ENCODE measurements at places on chromosomes 13 and 19.
A peak's percentile ranks its signal among the peaks of the same experiment; 100 is the strongest.

DNA sequence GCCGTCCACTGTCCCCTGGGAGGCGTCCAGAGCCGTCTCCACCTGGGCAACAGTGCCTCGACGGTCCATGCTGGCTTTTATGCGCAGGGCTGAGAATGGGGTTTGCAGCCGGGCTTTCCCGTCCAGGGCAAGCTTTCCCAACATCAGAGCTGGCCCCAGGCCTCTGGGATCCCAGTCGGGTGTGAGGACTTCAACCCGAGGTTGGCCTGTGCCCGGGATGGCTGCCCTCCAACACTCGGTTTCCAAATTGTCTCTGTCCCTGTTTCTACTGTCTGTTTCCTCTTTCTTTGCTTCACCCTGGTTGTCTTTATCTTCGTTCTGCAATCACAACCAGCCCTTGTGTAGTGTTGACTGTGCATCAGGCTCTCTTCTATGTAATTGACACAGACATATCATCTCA, at the start of gene IFNL4:
TSS of gene IFNL4 (minus strand) at position 51 of the 400 bp plus-strand sequence.
- DNase-seq, result no peak

- no peak for DNase-seq
These were observed 401.5 kb downstream of the TDRD3 start for GRCh38 chr13:60798503-60798902.

GRCh38 chr19:29678484-29679106, 13.3 kb downstream of the PLEKHF1 start:
- DNase-seq, result no peak

GRCh38 chr13:109744512-109745051, 41.8 kb downstream of the IRS2 start:
- DNase-seq, result no peak

DNA sequence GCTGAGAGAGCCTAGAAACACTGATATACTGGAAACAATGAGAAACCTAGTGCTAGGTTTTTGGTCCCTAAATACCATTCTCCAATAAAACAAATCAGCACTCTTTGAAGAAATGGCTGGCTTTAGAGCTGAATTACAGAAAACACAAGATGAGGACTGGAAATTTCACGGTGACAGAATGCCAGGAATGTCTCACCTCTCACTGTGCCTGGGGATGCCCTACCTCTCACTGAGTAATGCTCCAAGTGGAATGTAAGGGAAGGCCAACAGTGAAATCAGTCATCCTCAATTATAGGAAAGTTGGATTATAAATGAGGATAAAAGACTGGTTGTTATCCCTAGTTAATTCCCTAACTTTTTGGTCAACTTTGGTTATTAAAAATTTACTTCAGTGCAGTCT, 259.0 kb downstream of the NALCN start:
- DNase-seq, result no peak

GRCh38 chr13:101417043-101417406, 717 bp upstream of the NALCN start:
- no peak for DNase-seq

- no peak for DNase-seq
These were observed 7.3 kb downstream of the APC2 start for GRCh38 chr19:1457031-1457739.

DNA sequence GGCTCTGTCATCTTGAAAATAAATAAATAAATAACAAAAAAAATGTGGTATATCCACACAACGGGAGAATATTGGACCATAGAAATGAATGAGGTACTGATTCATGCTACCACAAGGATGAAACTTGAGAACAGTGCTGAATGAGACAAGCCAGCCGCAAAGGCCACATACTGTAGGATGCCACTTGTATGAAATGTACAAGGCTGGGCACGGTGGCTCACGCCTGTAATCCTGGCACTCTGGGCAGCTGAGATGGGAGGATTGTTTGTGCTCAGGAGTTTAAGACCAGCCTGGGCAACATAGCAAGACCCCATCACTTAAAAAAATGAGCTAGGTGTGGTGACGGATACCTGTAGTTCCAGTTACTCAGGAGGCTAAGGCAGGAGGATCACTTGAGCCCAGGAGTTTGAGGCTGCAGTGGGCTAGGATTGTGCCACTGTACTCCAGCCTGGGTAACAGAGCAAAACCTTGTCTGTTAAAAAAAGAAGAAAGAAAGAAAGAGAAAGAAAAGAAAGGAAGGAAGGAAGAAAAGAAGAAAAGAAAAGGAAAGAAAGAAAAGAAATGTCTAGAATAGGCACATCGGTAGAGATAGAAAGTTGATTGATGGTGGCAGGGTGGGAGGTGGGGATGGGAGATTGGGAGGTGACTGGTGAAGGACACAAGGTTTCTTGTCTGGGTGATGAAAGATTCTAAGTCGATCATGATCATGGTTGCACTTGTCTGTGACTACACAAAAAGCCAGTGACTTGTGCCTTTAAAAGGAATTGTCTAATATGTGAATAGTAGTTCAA, 20.3 kb downstream of the HPN start:
- no peak for DNase-seq

DNA sequence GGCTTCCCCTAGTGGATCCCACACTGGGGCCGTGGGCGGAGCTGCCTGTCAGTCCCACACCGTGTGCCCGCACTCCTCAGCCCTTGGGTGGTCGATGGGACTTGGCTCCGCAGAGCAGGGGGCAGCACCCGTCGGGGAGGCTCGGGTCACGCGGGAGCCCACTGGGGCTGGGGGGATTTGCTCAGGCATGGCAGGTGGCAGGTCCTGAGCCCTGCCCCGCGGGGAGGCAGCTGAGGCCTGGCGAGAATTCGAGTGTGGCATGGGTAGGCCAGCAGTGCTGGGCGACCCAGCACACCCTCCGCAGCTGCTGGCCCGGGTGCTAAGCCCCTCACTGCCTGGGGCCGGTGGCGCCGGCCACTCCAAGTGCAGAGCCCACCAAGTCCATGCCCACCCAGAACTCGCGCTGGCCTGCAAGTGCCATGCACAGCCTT, 481.7 kb upstream of the PRR20A start:
- DNase-seq, result no peak

DNA sequence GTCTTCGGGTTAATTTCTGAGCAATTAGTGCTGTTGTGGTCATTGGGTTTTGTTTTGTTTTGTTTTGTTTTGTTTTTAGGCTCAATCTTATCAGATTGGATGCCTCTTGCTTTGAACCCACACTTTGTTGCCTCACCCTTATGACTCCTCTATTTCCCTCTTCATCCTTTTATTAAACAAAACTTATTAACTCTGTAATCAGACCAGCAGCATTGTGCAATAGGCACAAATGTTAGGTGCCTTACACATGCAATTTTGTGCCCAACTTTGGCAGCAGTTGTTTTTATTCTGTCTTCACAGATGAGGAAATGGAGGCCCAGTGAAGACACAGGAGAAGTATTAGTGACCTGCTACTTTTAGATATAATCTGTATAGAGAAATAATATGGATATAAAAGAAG, 377.7 kb downstream of the KCNRG start:
- DNase-seq, result no peak

- no peak for DNase-seq
These were observed 11.6 kb upstream of the RETN start for GRCh38 chr19:7657131-7657751.

DNA sequence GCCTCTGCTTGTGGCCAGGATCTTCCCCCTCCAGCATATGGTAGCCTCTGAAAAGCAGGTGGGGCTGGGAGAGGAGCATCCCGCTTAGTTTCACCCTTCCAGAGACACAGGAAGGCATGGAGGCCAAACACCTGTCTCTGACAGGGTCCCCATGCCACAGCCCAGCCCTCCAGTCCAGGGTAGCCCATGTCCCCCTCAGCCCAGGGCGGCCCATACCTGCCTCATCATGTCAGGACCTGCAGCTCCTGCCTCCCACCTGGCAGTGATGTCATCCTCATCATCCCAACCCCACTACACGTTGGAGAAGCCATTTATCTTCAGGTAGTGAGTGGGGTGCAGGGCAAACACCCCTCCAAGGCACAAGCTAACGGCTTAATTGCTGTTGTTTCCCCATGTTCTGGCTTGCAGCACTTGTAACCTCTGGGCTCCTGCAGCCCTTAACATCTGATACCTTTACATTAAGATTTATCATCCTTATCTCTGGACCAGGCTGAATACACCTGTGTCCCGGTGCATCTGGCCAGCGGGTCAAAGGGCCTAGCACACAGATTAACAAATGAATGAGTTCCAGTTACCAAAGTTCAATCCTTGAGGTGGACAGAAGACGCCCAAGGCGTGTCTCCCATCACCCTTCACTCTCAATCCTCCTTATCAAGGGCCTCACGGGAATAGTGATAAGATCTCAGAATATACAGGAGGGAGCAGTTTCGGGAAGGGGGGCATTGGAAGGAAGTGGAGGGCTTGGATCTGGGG, 22.2 kb downstream of the ZNF175 start:
- DNase-seq, result no peak

DNA sequence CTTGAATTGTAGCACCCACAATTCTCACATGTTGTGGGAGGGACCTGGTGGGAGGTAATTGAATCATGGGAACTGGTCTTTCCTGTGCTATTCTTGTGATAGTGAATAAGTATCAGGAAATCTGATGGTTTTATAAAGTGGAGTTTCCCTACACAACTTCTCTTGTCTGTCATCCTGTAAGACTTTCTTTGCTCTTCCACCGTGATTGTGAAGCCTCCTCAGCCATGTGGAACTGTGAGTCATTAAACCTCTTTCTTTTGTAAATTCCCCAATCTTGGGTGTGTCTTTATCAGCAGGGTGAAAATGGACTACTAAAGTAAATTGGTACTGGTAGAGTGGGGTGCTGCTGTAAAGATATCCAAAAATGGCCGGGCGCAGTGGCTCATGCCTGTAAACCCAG, 215.6 kb downstream of the LIG4 start:
- no peak for DNase-seq

- DNase-seq, result no peak
These were observed 60.9 kb downstream of the WDFY2 start for GRCh38 chr13:51645154-51645650.

- peak; percentile 40 for DNase-seq
These were observed 9.0 kb downstream of the ZNF808 start for GRCh38 chr19:52536448-52536800.

DNA sequence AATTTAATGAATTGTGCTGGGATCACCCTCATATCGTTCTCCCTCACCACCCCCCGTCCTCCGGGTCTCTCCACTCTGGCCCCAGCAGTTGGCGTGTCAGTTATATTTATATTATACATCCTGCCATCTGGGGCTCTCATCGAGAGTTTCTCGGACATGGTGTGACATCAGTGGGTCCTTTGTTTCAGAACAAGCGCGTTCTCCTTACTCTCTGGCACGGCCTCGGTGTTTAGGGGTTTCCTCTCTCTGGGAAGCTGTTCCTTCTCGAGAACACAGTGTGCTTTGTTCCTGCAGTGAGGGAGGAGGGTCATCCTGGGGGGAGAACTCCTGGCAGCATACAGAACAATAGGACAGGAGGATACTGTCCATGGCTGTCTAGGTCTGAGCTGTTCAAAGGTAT, 9.8 kb upstream of the MCF2L start:
- DNase-seq, result no peak

DNA sequence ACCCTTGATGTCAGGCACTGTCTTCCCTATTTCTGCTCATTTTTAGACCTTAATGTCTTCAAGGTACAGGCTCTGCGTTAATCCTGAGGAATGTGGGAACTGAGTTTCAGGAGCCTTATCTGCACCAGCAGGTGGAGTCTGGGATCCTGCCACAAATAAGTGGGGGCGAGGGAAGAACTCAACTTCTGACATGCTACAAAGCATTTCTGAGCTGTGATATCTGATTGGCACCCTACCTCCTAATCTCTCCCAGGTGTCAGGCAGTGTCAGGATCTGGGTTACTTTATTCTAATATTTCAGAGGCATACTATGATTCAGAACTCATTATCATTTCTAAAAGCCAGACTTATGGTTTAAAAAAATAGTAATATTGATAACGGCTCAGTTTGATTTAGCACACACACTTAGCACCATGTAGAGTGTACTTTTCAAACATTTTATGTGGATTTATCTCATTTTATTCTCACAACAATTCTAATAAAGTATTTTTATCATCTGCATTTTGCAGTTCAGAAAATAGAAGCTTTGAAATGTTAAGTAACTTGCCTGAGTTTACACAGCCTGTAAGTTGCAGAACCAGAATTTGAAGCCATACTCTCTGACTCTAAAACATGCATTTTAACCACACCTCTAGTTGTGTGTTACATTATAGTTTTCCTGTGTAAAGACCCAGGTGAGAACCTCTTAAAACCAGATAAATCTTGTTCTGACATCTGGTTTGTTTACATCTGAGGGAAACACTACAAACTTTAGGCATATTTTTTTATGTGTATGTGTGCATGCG, 358.6 kb downstream of the TDRD3 start:
- no peak for DNase-seq
